GM04503 (cell line): ENCODE measurements at places on chromosomes 6 and 20.
A peak's percentile ranks its signal among the peaks of the same experiment; 100 is the strongest.

DNA sequence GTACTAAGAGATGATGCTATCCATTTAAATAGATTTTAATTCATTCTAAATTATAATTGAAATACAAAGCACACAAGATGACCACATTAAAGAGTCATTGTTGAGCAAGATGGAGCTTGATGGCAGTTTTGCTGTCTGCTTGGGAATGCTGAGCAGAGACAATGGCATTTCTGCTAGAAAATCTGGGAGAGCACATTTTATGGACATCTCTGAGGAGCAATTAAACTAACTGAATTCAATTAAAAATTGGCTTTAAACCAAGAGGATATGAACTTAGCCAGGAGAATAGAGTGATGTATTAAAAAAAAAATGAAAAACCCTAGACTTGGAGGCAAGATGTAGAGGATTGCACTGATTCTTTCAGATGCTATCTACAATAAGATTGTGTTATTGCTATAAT lies 19.1 kb upstream of the ADGRB3 start:
- no peak for DNase-seq

DNA sequence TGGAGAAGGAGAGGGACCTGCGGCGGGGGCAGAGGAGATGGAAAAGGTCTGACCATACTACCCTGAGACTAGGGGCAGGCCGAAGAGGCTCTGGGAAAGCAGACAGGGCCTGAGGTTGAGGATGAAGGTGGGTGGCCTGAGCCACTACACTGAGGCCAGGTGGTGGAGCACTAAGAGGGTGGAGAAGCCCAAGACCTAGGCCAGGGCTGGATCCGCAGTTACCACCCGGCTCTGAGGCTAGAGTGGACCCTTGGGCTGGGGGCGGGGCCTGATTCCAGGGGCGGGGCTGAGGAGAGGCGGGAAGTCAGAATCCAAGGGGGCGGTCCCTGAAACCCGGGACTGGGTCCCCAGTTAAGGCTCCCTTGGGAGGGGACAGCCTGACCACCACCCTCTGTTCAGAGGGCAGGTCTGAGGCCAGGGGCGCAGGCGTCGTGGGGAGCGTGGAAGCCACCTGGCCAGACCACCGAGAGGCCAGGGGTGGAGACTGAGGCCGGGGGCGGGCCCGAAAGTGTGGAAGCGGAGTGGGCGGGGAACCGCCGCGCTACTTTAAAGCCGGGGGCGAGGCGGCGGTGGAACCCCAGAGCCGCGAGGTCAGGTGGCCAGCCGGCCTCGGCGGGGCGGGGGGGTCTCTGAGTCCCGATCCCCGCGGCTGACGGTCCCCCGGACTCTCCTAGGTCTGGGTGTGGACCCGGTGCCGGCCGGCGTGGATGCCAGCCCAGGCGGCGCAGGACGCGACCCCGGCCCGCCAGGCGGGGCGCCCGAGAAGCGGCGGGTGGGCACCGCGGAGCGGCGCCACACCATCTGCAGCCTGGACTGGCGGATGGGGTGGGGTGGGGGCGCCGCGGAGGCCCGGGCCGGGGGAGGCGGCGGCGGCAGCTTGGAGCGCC lies 8.3 kb downstream of the CCM2L start:
- DNase-seq: no peak

GRCh38 chr6:74253261-74253660 lies 557.3 kb downstream of the CD109 start:
- no peak for DNase-seq

DNA sequence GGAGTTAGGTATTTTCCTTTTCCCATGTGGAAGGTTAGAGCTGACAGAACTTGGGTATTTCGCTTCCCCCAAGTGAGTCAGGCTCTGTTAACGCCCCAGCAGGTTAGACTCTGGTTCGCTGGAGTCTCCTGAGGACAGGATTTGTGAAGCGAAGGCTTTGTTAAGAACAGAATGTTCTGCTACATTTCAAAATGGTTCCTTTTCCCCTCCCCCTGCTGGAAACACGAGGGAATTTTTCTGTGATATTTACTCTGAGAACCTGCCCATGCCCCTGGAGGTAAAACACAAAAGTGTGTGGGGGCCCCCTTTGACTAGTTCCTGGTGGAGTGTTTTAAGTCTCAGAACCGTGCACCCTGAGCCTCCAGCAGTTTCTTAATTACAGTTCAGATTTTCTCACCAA lies 731.4 kb upstream of the CITED2 start:
- no peak for DNase-seq

GRCh38 chr6:90266905-90267621 lies 29.6 kb downstream of the BACH2 start:
- no peak for DNase-seq

- no peak for DNase-seq
Measured at GRCh38 chr6:100161782-100162365, 167.9 kb upstream of the MCHR2 start.

- no peak for DNase-seq
Measured at GRCh38 chr20:50303573-50304500, 113.2 kb downstream of the CEBPB start.

- DNase-seq: no peak
Measured at GRCh38 chr6:43907789-43908472, 137.9 kb downstream of the VEGFA start.

- DNase-seq: no peak
Measured at GRCh38 chr6:124470803-124471202, 491.4 kb upstream of the RNF217 start.

- DNase-seq: no peak
Measured at GRCh38 chr6:152471456-152472265, 165.5 kb downstream of the SYNE1 start.

- DNase-seq: no peak
Measured at GRCh38 chr20:29300579-29301551, 1956.6 kb upstream of the DEFB115 start.

- DNase-seq: no peak
Measured at GRCh38 chr6:167285077-167285770, 5.9 kb upstream of the UNC93A start.

GRCh38 chr6:92648364-92649086 lies 770.8 kb downstream of the EPHA7 start:
- no peak for DNase-seq

DNA sequence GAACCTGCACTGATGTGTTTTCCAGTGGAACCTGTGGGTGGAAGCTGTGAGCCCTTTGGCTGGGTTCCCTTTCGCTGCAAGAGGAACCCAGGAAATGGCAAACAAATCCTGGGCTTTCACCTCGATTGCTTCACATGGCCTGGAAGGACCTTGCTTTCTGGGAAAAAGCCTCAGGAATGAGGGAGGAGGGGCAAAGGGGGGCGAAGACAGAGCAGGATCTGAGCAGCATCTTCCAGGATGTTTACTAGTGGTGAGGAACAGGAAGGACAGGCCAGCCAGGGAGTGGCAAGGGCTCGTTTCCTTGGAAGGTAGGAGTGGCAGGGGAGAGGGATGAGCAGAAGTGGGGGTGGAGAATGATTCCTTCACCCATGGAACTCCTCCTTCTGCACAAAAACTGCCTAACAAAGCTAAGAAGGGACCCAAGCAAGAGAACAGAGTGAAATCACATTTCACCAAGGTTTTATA lies 5.9 kb downstream of the SLC2A10 start:
- DNase-seq: peak; percentile 82

DNA sequence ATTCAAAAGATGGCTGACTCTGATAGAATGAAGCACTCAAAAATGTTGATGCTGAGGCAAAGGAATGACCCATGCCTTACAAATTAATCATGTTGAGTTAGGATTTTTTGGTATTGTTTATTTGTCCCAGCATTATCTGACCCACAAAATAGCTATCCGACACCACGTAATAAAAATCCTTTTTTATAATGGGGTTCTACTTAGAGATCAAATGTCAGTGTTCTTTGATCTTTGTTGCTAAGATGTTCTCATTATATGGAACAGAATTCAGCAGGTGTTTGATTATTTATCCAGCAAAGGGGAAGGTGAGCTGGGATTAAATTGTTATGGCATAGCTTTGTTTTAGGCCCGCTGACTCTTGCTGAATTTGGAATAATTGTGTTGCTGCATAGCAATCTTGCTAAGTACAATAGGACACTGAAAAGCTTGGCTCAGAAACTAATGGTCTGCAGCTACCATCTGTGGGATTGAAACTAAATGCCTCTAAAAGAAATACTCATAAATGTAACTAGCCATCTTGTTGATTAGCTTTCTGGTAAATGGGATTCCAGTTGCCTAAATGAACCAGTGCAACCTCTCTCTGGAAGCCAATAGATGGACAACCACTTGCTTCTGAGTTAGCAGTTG lies 180.2 kb upstream of the HDAC2 start:
- no peak for DNase-seq

DNA sequence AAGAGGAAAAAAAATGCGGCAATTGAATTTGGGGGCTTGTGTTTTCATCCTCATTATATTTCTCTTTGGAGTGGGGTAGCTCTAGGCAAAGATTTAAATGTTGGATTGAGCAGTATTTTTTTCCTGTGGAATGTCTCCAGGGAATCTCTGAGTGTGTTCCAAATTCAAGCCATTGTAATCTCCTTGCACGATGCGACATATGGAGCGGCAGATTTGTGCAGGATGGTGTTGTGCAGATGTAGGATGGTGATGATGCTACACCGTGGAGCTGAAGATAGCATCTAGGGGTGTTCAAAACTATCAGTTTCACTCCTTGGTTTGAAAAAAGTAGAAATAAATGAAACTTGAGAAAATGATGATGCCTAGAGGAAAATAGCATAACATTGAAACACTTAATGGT lies 777.5 kb upstream of the EPHA7 start:
- no peak for DNase-seq

GRCh38 chr20:51285684-51286083 lies 256.8 kb downstream of the NFATC2 start:
- no peak for DNase-seq

DNA sequence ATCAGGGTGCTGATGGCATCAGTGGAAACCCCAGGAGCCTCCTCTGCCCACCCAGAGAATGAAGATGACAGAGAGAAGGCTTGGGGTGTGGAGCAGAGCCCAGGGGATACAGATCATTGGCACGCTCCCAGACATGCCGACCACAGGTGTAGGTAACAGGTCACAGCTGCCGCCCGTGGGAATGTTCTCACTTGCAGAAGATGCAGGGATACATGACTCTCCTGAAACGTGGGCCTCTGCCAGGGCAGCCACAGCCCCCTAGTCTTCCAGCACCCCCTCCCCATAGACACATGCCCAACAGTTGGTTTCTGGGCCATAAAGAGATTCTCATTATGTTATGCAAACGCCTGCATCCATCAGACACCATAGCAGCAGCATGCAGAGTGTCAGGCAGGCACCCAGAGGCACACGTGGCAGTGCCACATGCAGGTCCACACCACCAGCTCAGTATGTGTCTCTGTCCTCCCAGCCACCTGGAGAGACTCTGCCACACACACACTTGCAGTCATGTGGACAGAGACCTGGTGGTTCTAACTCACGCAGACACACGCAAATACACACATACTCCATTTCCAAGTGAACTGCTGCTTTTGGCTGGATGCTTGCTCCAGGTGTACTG lies 45.5 kb downstream of the LRFN2 start:
- DNase-seq: no peak

GRCh38 chr20:35626386-35627001 lies 10.9 kb downstream of the SPAG4 start:
- no peak for DNase-seq

DNA sequence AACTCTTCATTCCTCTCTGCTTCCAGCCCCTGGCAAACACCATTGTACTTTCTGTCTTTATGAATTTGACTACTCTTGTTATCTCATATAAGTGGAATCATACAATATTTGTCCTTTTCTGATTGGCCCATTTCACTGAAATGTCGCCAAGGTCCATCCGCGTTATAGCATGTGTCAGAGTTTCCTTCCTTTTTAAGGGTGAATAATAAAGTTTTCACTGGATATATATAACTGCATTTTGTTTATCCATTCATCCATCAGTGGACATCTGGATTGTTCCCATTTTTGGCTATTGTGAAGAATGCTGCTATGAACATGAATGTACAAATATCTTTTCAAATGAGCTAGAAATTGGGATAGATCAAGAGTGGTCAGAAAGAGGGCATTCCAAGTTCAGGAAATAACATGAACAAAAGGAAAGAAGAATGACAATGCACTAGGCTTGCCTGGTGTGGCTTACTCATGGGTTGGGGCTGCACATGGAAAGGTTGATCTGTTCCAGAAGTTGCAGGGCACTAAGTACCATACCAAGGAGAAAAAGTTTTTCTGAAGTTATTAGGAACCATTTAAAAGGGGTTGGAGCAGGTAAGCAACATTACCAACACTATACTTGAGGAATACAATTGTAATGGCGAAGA lies 10.0 kb upstream of the L3MBTL3 start:
- no peak for DNase-seq

- no peak for DNase-seq
Measured at GRCh38 chr20:23517719-23518118, 26.8 kb downstream of the CST8 start.

- no peak for DNase-seq
Measured at GRCh38 chr6:11514672-11515071, 22.9 kb upstream of the TMEM170B start.

- peak; percentile 92 for DNase-seq
Measured at GRCh38 chr6:22113026-22113766, 183.6 kb downstream of the PRL start.

- no peak for DNase-seq
Measured at GRCh38 chr6:49890988-49891387, 24.7 kb upstream of the CRISP1 start.

DNA sequence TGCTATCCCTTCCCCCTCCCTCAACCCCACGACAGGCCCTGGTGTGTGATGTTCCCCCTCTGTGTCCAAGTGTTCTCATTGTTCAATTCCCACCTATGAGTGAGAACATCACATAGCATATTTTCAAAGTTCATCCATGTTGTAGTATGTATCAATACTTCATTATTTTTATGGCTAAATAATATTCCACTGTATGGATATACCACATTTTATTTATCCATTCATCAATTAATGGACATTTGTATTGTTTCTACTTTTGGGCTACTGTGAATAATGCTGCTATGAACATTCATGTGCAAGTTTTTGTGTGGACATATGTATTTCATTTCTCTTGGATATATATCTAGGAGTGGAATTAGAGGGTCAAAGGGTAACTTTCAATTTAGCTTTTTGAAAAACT lies 58.7 kb upstream of the ARMC2 start:
- no peak for DNase-seq

DNA sequence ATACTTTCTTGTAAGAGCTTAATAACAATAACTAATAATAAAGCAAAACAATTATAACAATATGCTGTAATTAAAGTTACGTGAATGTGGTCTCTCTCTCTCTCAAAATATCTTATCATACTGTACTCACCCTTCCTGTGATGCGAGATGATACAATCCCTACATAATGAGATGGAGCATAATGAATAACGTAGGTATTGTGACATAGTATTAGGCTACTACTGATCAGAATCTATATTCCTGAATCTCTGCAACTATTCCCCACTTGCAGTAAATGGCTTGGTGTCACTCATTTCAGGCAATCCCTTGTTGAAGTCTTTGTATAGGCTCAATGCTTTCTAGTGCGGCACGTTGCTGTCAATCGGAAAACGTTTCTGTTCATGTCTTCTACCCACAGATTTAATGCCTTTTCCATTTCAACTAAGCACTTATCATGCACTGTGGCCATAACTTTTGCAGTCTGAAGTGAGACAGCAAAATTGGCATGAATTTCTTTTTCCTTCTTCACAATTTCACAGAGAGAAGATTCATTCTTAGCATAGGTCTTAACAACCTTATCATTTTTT lies 32.3 kb downstream of the MOXD1 start:
- DNase-seq: no peak
